ENCODE measurements at places on chromosomes 13 and 19.

GRCh38 chr19:13849991-13850909 lies 26.7 kb upstream of the NANOS3 start:
- no peak for DNase-seq

DNA sequence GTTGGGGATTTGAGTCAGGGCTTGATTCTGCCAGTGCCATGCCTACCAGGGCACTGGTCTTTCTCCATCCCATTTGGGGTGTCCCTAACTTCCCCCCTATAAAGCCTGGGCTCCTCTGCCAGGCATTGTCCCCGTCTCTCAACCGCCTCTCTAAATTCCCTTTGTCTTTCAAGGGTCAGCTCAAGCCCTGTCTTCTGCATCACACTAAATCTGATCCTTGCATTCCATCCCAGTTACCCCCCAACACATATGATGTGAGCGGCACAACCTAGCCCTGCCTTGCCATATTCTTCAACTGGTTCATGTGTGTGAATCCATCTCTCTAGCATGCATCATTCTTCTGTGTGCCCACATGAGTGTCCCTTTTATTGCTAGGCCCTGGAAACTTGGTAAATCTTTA lies 480.9 kb downstream of the ZNF536 start:
- DNase-seq = no peak

GRCh38 chr13:28466151-28466550 lies 28.8 kb downstream of the FLT1 start:
- no peak for DNase-seq

DNA sequence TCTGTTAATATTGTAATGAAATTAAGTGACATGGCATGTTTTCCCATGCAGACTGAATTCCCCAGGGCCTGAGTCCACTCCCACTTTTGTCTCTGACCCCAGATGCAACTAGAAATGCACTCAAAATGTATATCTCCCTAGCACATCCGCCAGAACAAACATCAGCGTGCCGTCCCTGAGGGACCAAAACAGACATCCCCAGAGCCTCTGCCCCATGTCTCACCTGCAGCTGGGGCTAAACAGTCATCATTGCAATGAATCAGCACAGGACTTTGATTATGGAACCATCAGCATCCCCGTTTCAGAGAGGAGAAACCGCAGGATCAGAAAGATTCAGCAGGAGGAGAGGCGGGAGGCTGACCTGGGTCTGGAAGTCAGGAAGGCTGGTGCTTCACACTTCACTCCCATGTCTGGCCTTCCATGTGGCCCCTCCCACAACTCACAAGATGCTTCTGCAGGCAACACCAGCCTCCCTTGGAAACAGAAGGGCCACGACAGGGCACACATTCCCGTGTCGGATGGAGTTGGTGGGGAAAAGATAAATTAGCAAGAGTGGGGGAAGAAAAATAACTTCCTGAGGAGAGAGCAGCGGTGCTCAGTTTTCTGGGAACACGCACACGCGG lies 130.6 kb upstream of the VSTM2B start:
- DNase-seq = no peak

- no peak for DNase-seq
These were observed 133.5 kb upstream of the MIR17HG start for GRCh38 chr13:91214031-91214430.

DNA sequence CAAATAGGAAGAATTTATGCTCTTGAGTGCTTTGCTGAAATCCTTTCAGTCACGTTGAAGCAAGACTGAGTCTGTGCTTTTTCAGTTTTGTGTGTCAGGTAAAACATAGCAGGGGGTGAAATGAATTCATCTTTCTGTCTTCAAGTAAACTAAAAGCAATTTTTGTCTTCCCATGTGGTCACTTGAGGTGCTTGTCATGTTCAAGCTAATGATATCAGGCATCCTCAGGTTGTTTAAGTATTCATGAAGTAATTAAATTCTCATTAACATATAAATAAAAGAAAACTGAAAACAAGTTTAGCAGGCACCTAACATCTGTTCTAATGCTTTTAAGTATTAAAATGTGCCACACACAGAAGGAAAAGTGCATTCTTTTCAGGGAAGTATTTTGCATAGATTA lies 2701.3 kb downstream of the PCDH9 start:
- no peak for DNase-seq

DNA sequence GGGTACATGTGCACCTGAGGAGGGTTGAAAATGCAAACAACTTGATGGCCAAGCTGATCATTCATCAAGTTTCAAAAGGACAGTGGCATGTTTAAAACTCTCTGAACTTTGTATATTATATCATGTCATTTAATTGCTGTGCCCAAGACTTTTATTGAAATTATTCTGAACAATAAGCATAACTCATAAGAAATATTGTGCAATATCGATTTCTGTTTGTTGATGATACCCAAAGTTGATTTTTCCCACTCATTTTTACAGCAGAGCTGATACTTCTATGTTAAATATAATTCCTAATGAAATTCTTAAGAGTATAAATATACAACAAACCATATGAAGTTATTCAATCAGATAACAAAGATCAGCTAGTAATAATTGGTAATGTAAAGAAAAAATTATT lies 49.1 kb downstream of the PCDH17 start:
- no peak for DNase-seq

DNA sequence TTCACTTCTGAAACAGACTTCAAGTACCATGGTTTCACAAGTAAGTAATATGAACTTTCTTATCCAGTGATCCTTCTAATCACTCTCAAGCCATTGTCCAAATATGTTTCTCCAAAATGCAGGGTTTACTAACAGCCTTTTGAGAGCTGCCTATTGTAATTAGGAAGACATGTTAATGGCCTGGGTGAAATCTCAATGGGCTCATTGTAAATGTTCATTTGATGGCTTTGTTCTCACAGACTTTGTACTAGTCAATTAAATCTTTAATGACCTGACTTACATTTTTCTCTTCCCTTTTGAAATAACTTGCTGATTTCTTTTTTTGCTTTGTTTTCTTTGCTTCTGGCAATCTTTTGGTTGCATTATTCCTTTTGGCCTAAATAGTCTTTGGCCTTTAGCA lies 444.8 kb downstream of the LIG4 start:
- no peak for DNase-seq

- no peak for DNase-seq
These were observed 530.4 kb downstream of the DIAPH3 start for GRCh38 chr13:59633290-59633689.

DNA sequence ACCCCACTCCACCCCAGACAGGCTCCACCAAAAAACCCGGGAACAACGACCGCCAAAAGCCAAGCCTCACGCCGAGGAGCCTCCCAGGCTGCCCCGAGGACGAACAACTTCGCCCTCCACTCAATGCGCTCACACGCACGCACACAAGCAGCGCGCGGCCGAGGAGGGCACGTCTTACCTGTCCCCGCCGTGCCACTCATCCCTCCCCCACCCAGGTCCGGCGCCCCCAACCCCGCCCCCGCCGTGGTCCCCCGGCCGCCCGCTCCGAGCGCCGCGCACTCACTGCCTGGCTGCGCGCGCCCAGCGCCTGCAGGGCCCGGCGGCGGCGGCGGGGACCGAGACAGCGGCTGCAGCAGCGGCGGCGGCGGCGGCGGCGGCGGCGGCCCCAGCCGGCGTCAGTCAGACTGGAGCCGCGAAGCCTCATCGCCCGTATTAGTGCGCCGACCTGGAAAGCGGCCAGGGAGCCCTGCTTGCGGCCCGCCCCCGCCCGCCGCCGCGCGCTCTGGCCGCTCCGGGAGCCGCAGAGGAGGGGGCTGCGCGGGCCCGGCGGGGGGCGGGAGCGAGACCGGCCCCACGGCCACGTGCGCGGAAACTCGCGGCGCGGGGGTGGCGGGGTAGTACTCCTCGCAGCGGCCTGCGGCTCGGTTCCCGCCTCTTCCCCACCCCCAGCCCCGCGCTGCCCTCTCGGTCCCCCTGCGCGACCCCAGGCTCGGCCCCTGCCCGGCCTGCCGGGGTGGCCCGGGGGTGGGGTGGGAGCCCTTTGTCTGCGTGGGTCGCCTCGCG lies at the start of gene SMAD9:
Gene SMAD9, minus strand, starts transcription at position 406 of the 783 bp plus-strand sequence. CDS start 40,549 bp downstream, outside the sequence.
- DNase-seq = peak; percentile 40

- no peak for DNase-seq
These were observed 166.6 kb downstream of the NDFIP2 start for GRCh38 chr13:79647533-79647932.

DNA sequence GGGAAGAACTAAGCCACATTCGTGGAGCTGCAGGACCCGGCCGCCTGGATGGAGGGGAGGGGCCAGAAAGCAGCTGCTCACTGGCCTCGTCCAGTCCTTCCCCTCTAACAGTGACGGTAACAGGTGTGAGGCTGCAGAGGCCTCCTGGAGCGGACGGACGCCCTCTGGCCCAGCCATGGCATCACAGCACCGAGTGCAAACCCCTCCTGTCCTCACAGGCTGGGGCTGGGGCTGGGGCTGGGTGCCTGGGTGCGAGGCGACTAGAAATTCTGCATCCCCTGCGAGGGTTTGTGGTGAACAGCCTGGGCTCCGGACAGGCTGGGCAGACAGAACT lies 3.6 kb downstream of the MICOS13 start:
- DNase-seq = no peak

DNA sequence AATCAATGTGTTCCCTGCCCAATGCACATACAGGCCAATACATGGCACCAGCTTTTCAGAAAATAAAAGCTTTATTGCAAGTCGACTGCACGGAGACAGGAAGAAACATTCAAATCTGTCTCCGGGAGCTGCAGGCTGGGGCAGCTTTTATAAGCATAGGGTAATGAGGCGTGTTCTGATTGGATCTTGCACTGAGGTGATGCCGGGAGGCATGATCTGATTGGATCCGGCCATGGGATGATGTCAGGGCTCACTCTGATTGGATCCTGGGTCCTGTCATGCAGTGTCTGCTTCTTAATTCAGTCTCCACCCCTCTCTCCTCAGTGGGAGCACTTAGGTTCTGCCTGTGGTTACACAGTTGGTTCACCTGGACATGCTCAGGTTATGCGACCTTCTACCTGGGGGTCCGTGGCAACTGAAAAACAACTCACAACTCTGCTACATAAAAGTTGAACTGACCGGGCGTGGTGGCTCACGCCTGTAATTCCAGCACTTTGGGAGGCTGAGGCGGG lies 11.8 kb upstream of the FBN3 start:
- no peak for DNase-seq

Data from HTR-8/SVneo (cell line).